Amygdala (tissue), 56 donors: ENCODE measurements at places on chromosomes 12 and 14.

- DNase-seq: no peak
Observed at GRCh38 chr14:50551877-50552276, 8.1 kb upstream of the ATL1 start.

DNA sequence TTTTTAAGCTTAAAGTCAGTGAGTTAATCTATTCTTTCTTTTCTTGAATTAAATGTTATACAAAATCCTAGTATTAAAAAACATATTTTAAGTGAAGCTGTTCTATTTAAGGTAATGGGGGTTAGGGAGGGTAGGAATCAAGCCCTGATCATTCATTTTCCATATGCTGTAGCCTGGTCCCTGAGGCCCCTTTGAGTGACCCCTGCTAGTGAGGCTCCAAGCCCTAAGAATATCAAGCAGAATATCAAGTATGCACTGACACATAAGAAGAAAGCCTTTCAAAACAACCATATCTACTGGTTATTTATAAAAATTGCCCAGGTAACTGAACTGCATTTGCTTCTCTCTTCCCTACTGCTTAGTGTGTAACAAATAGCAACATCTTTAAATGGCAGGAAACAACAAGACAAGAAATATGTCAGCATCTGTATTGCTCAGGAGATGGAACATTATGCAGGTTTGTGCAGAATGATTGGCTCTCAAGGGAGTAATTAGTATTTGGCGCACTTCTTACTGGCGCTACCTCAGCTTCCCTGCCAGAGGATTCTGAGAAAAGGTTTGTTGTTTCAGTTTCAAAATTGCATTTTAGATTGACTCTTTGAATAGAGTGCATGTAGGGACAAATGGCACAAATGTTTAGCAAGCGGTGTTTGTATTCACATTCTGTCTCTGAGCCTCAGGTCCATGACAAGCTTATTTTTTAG, 223.0 kb downstream of the DUSP6 start:
- DNase-seq: no peak

- DNase-seq: no peak
Observed at GRCh38 chr12:1872448-1872847, 46.0 kb downstream of the CACNA2D4 start.

DNA sequence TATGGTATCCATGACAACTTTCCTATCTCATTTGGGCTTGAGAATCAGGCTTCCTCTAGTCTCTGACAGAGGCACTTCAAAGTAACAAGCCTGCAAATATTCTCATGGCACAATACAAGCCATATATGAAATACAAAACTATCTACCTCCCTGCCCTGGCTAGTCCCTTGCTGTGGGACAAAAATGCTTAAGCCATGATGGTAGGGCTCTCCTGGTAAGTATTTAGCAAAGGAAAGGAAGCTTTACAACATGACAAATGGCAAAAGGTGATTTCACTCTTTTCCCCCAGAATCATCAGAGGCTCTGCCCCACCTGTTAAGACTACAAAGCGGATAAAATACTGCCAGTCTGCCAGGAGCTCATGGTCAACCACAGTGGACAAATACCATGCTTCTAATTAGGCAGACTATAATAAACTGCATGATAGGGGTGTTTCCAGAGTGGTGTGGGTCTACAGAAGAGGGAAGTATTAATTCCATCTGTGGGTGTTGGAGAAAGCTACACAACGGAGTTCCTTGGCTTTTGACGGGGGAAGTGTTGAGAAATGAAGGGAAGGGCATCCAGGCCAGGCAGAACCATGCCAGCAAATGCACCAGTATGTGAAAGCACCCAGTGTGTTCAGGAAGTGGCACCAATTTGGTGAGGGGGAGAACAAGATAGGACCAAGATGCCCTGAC, 92.9 kb downstream of the SPTSSA start:
- no peak for DNase-seq

DNA sequence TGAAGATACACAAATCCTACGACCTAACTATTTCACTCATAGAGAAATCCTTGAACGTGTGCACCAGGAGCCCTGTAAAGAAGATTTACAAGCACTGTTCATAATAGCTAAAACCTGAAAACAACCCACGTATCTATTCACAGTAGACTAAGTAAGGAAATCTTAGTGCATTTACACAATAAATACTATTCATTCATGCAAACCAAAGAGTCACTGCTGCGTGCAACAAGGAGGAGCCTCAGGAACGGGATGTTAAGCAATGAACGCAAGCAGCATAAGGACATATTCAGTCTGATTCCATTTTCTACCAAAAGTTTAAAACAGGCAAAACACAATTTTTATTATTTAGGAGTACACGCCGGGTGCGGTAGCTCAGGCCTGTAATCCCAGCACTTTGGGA, 176.6 kb downstream of the TTC7B start:
- DNase-seq: no peak

DNA sequence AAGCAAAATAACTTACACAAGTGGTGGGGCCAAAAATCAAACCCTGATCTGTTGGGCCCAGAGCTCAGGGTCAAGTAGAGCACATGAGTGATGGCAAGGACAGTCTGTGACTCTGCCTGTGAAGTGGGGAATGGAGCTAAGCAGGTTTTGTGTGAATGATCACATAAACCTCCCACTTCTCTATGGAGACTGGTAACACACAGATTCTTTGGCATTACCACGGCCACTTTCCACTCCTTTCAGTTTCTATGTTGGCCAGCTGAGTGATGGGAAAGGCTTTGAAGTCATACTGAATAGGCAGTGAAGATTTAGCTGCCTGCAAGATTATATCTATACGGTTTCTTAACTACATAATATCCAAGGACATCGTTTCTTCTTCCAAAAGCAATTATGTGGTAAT, 97.9 kb downstream of the ARMH4 start:
- no peak for DNase-seq

GRCh38 chr12:46167412-46167811, 101.4 kb downstream of the SLC38A1 start:
- DNase-seq: no peak

GRCh38 chr12:54383041-54383609, 1.4 kb downstream of the ZNF385A start:
- DNase-seq: no peak

DNA sequence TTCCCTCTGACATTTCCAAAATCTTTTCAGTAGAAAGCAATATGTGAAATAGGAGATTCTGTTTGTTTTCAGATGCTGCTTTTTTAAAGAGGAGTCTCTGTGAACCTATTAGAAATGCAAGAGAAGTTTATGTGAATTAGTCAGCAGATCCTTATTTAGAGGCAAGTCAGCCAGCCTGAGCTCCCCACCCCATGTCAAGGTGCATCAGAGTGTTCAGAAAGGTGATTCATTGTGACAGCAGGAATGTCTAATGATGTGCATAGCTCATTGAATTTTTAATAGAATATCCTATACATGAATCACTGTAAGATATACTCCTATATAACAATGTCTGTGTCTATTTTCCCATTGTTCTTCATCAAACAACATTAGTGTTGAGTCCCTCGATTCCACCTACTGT, 1222.4 kb upstream of the USP15 start:
- DNase-seq: no peak

DNA sequence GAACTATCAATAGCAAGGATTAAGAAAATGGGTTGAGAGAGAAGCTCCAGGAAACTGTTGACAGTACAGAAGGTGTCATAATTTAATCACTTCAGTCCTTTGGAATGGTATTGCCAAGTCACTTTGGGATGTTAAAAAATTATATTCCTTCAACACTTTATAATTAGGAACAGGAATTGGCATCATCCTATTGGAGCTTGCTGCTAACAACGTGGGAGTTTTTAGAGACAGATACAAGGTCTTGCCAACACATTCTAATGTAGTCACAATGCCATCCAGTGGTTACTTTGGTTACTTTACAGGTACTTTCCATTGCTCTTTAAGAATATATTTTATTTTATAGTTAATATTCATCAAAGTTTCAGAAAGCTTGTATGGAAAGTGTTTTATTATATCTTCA, 310.1 kb downstream of the SYT1 start:
- DNase-seq: no peak
